Cardiac septum (tissue), 1 donor: ENCODE measurements at places on chromosomes 7 and 10.

DNA sequence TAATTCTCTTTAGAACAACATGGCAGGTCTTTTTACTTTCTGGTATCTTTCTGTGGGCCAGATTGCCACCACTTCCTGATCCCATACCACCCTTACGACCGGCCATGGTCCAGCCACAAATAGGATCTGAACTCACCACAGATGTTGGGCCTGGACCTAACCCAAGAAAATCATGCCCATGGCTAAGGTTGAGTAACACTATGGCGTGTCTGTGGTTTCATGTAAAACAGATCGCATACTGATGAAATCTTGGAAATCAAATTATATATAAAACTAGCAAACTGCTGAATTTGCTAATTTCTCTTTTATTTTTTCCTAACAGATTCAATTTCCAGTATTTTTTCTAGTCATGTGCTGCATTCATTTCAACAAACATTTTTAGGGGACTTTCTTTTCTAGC, 77.2 kb downstream of the CH25H start:
- DNase-seq, result no peak

GRCh38 chr7:73932364-73932763, 71.4 kb downstream of the TMEM270 start:
- no peak for DNase-seq

DNA sequence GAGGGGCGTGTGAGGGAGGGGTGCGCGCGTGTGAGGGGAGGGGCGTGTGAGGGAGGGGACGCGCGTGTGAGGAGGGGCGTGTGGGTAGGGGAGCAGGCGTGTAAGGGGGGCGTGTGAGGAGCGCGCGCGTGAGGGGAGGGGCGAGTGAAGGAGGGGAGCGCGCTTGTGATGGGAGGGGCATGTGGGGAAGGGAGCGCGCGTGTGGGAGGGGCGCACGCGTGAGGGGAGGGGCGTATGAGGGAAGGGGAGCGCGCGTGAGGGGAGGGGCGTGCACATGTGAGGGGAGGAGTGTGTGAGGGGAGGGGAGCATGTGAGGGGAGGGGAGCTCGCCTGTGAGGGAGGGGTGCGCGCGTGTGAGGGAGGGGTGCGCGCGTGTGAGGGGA, 19.1 kb downstream of the MXI1 start:
- peak; percentile 93 for DNase-seq

DNA sequence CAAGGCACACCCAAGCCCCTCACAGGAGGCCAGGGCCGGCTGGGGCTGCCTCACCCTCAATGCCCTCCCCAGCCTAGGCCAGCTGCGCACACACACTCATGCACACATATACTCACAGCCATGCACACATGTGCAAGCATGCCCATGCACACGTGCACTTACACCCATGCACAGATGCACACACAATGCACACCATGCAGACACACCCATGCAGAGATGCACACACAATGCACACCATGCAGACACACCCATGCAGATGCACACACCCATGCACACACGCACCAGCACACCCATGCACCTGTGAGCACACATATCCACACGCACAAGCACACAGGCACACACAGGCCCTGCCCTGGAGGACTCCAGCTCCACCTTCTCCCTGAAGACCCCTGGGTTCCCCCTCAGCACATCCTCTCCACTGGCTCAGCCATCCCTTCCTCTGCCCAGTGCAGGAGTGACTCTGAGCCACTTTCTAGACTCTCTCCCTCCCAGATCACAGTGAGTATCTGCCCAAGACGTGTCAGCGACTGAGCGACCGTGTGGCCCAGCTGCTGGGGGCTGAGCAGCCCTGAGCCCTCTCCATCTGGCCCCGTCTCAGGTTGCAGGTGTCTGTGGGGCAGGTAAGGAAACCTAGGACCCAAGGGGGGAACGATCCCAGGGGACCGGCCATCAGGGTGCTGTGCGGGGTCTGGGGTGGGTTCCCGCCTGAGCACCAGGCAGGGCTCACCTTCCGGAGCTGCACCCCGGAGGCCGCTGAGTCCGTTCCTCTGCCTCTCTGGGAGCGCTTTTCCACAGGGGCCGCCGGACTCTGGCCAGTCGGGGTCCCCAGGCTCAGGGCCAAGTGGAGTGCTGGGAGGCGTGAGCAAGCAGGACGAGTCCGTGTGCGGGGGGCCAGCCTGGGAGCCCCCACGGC, 25.8 kb downstream of the AP5Z1 start:
- no peak for DNase-seq

DNA sequence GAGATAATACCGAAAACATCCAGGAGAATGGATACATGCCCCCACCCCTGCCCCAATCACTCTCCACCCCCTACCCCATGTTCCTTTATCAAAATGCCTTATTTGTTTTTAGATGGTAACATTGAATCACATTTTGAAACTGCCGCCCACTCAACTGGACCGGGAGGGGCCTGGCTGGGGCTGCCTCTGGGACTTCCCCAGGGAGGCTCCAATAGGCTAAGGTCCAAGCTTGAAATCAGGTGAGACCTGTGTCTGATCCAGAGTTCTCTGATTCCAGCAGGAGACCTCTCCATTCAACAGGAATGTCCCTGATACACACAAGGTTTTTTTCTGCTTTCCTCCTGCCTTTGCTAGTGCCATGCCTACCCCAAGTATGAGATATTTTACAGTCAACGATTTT, 43.8 kb upstream of the ACSL5 start:
- DNase-seq, result no peak

GRCh38 chr7:113715981-113716856, 202.6 kb downstream of the PPP1R3A start:
- no peak for DNase-seq

DNA sequence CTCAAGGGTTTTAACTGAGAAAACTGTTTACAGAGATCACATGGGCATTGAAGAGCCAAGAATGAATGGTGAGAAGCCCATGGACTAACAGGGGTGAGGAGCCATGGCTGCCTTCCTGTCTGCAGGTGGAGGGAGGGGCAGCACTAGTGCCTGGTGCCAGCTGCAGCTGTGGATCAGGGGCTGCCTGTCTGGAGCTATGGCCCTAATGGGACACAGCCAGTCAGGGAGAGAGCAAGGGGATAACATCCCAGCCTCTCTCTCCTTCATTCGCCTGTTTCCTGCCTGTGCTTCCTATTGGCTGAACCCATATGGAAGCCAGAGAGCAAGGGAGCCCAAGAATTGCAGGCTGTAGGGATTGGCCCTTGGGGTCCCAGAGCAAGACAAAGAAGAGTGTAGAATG, 125.8 kb upstream of the GAD2 start:
- no peak for DNase-seq
